ENCODE measurements at places on chromosomes 6 and 20.
A peak's percentile ranks its signal among the peaks of the same experiment; 100 is the strongest.

- no peak for DNase-seq
- no peak overlapping the region for H3K4me3 ChIP-seq
- H3K27me3 ChIP-seq = no peaks in the 10 kb centered on the region
- H3K36me3 ChIP-seq = peaks cover 5% of the 10 kb centered on the region
- no peaks in the 10 kb centered on the region for H3K4me1 ChIP-seq
These were observed 233.0 kb upstream of the CEP162 start for GRCh38 chr6:84460491-84460890.

GRCh38 chr20:61809006-61809770 is 256.5 kb downstream of the TAF4 start:
- H3K4me3 ChIP-seq = no peak overlapping the region
- no peak overlapping the region for H3K27ac ChIP-seq
- no peaks in the 10 kb centered on the region for H3K36me3 ChIP-seq
- no peak for DNase-seq
- peaks cover 8% of the 10 kb centered on the region for H3K27me3 ChIP-seq

GRCh38 chr20:13810446-13810845 is 25.6 kb downstream of the NDUFAF5 start:
- no peaks in the 10 kb centered on the region for H3K36me3 ChIP-seq
- H3K4me1 ChIP-seq = no peaks in the 10 kb centered on the region
- no peaks in the 10 kb centered on the region for H3K27me3 ChIP-seq
- H3K4me3 ChIP-seq = no peak overlapping the region
- no peak for DNase-seq

- no peak overlapping the region for H3K27ac ChIP-seq
- H3K36me3 ChIP-seq = peaks cover 2% of the 10 kb centered on the region
- no peaks in the 10 kb centered on the region for H3K27me3 ChIP-seq
These were observed 470.9 kb downstream of the TFAP2A start for GRCh38 chr6:9943986-9944385.

DNA sequence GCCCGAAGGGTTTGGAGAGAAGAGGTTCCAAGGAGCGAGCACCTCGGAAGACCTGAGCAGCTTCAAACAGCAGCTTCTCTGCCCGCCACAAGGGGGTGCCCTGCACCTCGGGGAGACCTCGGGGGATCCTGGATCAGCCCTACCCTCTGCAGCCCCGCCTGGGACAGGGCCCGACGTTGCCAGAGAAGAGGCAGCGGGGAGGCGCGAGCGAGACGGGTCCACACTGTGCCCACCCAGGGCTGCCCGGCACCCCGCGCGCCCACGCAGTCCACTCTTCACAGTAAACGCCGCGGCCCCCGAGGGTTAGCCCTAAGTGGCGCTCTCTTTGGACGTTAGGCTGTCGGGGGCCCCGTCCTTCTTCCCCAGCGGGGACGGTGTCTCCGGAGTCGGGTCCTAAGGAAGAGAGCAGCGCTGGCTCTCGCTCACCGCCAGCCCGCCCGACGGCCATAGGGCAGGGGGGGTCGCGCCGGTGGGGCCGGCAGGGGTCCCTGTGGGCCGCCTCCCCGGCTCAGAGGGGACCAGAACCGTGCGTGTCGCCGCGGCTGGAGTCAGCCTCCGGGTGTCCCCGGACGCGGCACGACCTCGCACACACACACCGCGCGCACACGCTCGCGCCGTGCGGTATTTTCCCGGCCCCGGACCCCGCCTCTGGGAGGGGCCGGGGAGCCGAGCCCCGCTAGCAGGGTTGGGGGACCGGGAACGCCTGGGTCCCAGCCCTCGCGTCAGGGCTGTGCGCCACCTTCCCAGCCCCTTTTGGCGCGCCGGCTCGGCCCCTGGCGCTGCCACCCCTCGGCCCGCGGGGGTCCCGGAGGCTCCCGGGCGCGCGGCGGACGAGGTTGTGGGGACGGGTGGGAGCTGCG is 929 bp downstream of the CDH22 start:
- peaks cover 4% of the 10 kb centered on the region for H3K36me3 ChIP-seq
- H3K27me3 ChIP-seq = peaks cover 64% of the 10 kb centered on the region
- H3K27ac ChIP-seq = no peak overlapping the region
- peak; percentile 80 for DNase-seq
- peak overlapping the region; percentile 83 for H3K4me3 ChIP-seq

DNA sequence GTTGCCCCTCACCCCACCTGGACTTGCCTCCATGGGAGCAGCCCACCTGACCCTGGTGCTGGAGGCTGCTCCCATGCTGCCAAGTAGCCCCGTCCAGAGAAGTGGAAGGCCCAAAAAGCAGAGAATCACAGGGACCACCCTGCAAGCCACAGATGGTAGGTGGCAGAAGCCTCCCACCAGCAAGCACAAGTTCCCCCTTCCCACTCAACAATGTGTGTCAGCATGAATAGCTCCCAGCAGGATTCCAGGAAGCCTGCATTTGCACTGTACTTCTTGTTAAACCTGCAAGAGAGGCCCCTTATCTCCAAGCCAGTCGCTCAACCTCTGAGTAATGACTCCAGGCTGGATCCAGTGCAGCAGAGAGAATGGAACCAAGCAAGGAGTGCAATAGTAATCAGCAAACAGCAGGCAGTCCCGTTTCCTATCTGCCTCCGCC is 180.8 kb upstream of the CST7 start:
- H3K4me3 ChIP-seq = no peak overlapping the region
- no peak for DNase-seq
- no peak overlapping the region for H3K27ac ChIP-seq
- H3K4me1 ChIP-seq = peaks cover 13% of the 10 kb centered on the region
- H3K27me3 ChIP-seq = peaks cover 18% of the 10 kb centered on the region

DNA sequence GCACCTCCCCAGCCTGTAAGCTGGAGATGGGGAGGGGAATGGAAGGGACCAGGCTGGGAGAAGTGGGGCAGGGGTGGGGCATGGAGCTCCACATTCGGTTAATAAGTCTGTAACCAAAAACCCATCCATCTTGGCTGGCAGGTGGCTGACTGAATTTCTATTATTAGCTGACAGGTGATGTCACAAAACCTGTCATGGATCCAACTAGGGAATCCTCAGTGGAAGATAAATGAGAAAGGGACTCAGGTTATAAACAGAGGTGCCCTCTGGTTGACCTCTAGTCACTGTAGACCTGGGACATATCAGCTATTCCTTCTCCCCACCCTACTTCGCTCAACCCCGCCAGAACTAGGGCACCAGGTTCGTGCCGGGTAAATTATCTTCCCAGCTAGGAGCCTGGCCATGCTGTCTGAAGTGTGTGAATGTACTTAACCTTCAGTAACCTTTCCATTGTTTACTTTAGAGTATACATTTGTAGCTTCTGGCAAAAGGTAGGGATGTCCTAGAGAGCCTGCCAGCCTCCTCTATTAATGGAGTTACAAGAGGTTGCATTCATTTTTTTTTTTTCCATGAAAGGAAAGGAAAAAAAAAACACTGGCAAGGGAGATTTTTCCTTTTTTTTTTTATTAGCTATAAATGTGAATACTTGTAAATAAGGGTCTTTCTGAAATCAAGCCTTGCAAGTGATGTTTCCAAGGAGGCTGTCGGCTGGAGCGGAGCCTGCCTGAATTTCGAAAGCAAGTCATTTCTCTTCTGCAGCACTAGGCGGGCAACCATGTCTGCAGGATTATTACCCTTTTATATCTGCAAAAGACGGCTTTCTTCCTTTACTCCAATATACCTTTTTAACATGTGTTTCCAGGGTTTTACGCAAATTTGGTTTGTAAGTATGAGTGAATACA is 135.9 kb downstream of the TMEM242 start:
- H3K36me3 ChIP-seq = peaks cover 10% of the 10 kb centered on the region
- peaks cover 16% of the 10 kb centered on the region for H3K4me1 ChIP-seq
- no peak overlapping the region for H3K4me3 ChIP-seq
- no peak overlapping the region for H3K27ac ChIP-seq

DNA sequence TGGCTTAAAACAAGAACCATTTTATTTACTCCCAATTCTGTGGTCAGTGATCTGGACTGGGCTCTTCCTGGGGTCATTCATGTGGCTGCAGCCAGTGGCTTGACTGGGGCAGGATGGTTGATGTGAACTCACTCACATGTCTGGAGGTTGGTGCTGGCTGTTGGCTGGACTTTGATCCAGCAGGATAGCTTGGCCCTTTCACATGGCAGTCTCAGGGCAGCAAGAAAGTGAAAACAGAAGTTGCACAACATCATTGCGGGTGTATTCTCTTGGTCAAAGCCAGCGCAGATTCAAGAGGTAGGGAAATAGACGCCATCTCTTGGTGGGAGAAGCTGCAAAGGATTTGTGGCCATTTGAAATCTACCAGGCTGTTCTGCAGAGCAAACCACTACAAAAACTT is 77.2 kb downstream of the MDGA1 start:
- no peak for DNase-seq
- H3K27me3 ChIP-seq = peaks cover 14% of the 10 kb centered on the region
- H3K27ac ChIP-seq = peak overlapping the region; percentile 68
- no peak overlapping the region for H3K4me3 ChIP-seq
- H3K4me1 ChIP-seq = peaks cover 46% of the 10 kb centered on the region

DNA sequence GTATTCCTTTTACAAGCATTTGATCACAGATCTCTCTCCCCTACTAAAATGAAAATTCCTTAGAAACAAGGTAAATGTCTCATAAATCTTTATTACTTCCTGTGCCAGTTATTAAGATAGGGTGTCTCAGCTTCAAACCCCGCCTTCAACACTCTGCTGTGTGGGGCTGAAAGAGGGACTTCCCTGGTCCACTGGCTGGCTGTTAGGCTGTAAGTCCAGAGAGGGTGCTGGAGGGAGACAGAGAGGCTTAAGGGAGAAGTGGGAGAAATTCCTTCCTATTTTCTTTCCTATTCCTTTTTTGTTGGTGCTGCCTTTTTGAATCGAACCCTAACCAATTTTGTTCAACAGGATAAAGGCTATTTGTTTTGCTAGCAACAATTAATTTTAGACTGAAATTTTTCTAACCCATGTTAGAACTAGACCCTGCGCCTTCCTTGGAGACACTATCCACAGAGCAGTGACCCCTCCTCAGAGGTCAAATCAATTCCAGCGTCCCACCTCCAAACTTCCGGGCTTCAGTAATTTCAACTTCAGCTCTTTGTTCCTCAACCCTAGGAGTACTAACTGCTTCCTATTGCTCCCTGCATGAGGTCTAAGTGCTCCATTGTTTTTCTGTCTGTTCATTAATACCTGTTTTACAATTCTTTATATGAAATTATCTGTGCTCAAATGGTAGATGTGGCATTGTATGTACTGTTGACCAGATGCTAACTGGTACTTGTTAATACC is 207.5 kb upstream of the OPRM1 start:
- no peaks in the 10 kb centered on the region for H3K4me1 ChIP-seq
- no peak overlapping the region for H3K4me3 ChIP-seq
- DNase-seq = no peak
- no peaks in the 10 kb centered on the region for H3K36me3 ChIP-seq
- H3K27ac ChIP-seq = no peak overlapping the region

GRCh38 chr6:20354366-20354765 is 47.3 kb upstream of the E2F3 start:
- H3K4me1 ChIP-seq = peaks cover 9% of the 10 kb centered on the region
- no peaks in the 10 kb centered on the region for H3K27me3 ChIP-seq
- H3K4me3 ChIP-seq = no peak overlapping the region
- H3K36me3 ChIP-seq = peaks cover 5% of the 10 kb centered on the region
- no peak overlapping the region for H3K27ac ChIP-seq
- no peak for DNase-seq

DNA sequence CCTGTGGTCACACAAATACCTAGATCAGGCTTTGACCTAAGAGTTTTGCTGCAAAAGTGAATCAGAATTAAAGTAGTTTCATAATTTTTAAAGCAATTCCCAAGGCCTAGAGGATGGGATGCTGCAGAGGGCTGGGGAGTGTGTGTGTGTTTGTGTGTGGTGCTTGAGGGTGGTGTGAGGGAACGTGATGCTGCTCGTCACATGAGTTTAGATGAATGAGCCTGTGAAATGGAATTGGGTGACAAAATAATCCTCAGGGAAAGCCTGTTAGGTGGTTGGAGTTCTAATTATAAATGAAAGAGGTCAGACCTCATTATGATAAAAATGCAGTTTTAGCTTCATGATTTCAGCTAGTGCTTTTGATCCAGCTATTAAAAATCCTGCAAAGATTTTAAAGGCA is 87.5 kb upstream of the TMEM170B start:
- no peaks in the 10 kb centered on the region for H3K4me1 ChIP-seq
- H3K27me3 ChIP-seq = peaks cover 9% of the 10 kb centered on the region
- no peak overlapping the region for H3K4me3 ChIP-seq
- no peak overlapping the region for H3K27ac ChIP-seq
- H3K36me3 ChIP-seq = no peaks in the 10 kb centered on the region
- no peak for DNase-seq

DNA sequence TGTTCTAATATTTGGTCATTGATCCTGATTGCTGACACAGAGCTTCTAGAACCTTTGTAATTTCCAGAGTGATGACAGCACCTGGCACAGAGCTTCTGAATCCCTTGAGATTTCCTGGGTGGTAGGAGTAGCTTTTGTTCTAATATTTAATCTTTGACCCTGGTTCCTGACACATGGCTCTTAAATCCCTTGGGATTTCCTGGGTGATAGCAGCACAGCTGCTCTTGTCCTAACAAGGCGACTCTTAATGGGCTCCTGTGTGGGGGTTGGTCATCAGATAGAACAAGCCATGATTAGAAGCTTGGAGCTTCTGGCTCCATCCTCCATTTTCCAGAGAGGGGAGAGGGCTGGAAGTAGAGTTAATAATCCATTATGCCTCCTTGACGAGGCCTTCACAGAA is 18.4 kb downstream of the GMPR start:
- H3K27ac ChIP-seq = no peak overlapping the region
- no peak for DNase-seq
- no peak overlapping the region for H3K4me3 ChIP-seq
- H3K36me3 ChIP-seq = peaks cover 8% of the 10 kb centered on the region
- H3K4me1 ChIP-seq = peaks cover 6% of the 10 kb centered on the region
- no peaks in the 10 kb centered on the region for H3K27me3 ChIP-seq

DNA sequence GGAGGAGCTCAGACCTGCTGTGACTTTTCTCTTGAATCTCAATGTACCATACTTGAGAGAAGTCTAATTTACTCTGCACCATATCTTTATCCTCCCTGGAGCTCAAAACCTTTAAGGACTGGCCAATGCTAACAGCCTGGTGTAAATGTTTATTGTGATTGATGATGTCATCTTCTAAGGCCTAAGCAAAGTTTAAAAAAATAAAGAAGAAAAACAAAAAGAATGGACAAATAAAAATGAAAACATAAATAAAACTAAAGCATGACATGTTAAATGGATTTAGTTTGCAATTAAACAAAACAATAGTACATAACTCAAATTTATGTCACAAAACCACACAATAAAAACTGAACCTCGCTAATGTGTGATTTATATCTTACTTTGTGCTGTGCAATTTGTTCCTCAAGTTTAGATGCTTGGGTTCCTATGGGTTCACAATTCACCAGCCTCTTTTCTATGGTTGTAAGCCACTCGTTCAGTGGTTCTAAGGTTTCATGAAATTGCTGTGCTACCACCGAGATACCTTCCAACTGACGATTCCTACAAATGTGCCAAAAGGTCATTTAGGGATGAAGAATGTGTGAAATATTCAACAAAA is 113.0 kb downstream of the DST start:
- no peaks in the 10 kb centered on the region for H3K27me3 ChIP-seq
- no peaks in the 10 kb centered on the region for H3K4me1 ChIP-seq
- H3K36me3 ChIP-seq = no peaks in the 10 kb centered on the region
- H3K4me3 ChIP-seq = no peak overlapping the region
- no peak overlapping the region for H3K27ac ChIP-seq
- DNase-seq = no peak

GRCh38 chr6:14732844-14733757 is 512.8 kb upstream of the JARID2 start:
- DNase-seq = peak; percentile 9
- H3K4me1 ChIP-seq = peaks cover 31% of the 10 kb centered on the region
- H3K27me3 ChIP-seq = no peaks in the 10 kb centered on the region
- H3K27ac ChIP-seq = no peak overlapping the region

- H3K27ac ChIP-seq = peak overlapping the region; percentile 58
- H3K4me1 ChIP-seq = peaks cover 18% of the 10 kb centered on the region
- peaks cover 6% of the 10 kb centered on the region for H3K27me3 ChIP-seq
- peak; percentile 8 for DNase-seq
- H3K36me3 ChIP-seq = peaks cover 10% of the 10 kb centered on the region
These were observed 157.0 kb upstream of the CITED2 start for GRCh38 chr6:139531148-139532115.

All from naive thymus-derived CD8-positive, alpha-beta T cell (primary cell).